ENCODE measurements at places on chromosomes 6 and 20.

DNA sequence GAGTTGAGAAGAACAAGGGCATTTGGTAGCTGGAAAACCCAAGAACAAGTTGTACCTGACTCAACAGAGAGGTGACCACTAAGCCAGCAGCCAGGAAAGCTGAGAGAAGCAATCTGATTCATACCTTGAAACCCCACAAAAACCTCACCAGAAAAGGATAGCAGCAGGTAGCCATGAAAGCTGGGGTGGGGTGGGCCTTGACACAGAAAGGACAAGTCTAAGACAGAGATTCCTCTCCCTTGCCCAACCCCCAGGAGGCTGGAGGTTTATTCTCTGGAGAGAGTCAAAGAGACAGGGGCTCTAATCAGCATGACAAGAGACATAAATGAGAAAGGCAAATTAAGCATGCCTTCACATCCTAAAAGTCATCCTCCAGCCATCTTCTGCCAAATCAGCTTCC lies 151.7 kb upstream of the DST start:
- DNase-seq = no peak

GRCh38 chr20:37994512-37994911 lies 38.7 kb downstream of the TTI1 start:
- no peak for DNase-seq

- DNase-seq = peak; percentile 87
These were observed 144.7 kb upstream of the ZNF217 start for GRCh38 chr20:53738039-53738944.

- DNase-seq = no peak
These were observed 91.2 kb downstream of the CARMIL1 start for GRCh38 chr6:25370178-25371036.

DNA sequence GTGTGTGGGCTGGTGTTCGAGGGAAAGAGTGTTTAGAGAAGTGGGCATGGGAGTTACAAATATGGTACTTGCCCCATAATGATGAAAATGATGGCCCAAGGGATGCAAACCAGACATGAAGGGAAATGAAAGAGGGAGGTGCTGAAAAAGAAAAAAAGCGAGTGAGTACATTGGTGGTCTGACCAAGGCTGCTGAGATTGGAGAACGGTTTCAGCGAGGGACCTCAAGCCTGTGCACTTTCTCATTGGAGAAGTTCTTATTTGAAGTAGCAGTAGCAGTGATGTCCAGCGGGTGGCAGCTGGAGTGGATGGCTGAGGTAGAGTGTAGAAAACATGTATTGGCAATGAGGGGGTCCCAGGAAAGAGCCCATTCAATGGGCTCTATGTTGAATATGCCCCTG lies 54.8 kb downstream of the TNFAIP3 start:
- DNase-seq = no peak

DNA sequence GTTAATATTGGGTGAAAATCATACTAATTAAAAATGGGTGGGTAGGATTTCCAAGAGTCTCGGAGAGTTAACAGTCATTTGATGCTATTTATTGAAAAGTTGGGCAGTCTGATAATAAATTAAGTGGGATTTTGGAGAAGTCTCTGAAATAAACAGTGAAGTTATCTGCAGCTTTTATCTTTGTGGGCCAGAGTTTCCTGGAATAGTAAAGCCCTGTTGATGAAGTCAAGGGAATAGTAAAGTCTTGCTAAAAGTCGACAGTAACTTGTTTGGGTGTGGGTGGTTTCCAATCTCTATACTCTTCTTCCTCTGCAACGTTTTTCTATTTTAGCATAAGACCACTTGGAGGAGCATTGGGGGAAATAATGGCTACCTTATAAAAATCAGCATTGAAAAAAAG lies 493.6 kb downstream of the EPM2A start:
- no peak for DNase-seq

GRCh38 chr6:10603219-10603618 lies 82.1 kb downstream of the GCNT2 start:
- DNase-seq = no peak

DNA sequence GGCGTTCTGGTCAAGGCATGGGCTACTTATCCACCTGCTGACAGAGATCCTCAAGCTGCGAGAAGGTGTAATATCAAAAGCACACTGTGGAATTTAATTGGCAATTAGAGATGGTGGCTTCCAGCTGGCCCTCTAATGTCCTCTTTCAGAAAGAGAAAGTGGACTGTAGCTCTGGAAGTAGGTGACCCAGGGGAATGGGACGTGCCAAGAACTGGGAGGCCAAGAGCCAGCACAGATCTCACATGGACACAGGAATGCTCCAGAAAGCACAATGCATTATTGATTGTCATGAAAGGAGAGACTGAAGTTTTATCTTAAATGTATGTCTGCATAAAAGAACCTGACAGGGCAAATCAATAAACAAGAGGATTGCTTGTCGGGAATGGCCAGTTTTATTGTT lies 198.6 kb upstream of the CDH4 start:
- DNase-seq = no peak

DNA sequence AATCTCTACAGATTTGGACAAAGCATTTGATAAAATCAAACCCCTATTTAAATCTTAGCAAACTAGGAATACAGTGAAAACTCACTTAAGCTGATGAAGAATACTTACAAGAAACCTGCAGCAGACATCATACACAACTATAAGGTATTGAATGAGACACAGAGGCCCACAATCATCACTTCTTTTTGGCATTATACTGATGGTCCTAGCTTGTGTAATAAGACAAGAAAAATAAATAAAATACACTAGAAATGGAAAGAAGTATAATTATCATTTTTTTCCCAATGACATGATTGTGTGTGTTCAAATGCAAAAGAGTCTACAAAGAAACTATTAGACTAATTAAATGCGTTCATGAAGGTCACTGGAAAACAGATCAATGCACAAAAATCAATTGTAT lies 8.8 kb upstream of the OR2B6 start:
- DNase-seq = no peak

- no peak for DNase-seq
These were observed 30.6 kb downstream of the SPINT4 start for GRCh38 chr20:45752746-45753145.

DNA sequence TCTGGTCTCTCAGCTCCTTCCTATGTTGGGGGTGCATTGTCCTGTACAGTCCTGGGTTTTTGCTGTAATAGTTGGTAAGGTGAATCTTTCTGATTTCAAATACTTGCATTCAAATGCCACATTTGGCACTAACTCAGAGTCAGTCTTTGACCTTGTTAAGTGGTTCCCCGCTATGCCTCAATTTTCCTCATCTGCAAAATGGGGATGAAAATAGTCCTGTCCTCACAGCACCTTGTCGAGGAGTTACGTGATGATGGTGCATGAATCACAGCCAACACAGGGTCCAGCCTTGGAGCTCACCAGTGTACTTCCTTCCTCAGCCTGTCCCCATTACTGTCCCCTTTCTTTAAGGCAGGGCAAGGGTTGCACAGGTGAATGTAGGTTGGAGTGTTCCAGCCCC lies 1.1 kb downstream of the WFDC5 start:
- no peak for DNase-seq

DNA sequence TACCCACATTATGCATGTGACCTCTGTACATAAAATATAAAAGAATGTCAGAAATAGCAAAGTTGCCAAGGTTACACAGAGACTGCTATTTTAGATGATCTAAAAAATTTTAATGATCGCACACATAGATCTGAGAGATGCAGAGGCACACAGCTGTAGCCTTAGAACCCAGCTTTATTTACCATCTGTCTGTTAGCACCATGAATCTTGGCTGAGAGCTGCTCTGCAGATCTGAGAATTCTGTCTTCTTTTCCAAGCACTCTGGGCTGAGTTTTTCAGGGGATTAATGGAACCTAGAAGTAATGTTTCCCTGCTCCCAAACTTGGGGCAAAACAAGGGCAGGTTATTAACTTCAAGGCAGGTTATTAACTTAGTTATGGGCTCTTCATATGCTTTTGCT lies 248.7 kb upstream of the JAG1 start:
- no peak for DNase-seq

DNA sequence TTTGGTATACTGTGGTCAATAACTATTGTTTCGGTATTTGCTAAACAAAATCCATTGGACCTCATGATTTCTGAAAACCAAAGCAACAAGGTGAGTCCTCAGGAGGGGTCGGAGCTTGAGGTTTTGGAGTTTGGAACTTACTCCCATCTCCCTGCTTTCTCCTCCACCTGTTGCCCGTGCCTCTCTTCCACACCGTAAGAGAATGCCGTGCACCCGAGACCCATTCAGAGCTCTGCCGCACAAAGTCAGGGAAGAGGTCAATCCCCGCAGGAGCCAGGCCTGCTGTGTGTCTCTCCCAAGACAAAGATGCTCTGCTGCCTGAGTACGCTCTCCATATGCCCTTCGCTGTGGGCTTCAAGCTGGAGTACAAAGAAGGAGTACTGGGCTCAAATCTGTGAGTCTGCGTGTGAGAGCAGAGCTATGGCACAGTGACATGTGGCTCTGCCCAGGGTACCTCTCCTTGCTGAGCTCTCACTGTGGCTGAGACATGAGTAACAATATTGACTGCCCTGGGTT lies 23.9 kb downstream of the PXDC1 start:
- DNase-seq = no peak

- no peak for DNase-seq
These were observed 132.8 kb downstream of the FNDC1 start for GRCh38 chr6:159301810-159302593.

DNA sequence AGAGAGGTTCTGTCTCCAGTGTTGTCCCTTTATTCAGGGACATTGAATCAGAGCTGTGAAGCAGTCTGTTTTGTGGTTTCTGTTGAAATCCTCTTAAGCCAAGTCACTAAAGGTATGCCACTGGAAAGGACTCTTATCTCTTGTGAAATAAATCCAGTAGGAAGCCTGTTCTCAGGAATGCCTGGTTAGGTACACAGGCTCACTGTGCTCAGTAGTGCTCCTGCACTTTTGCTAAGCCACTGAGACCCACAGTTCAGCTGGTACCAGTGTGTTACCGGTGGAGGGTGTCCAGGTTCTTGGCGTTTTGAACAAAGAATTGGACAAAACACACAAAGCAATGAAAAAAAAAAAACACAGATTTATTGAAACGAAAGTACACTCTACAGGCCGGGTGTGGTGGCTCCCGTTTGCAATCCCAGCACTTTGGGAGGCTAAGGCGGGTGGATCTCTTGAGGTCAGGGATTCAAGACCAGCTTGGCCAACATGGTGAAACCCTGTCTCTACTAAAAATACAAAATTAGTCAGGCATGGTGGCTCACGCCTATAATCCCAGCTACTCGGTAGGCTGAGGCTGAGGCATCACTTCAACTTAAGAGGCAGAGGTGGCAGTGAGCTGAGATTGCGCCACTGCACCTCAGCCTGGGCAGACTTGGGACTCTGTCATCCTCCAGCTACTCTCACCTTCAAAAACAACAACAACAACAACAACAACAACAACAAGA lies 186.1 kb downstream of the JARID2 start:
- no peak for DNase-seq

DNA sequence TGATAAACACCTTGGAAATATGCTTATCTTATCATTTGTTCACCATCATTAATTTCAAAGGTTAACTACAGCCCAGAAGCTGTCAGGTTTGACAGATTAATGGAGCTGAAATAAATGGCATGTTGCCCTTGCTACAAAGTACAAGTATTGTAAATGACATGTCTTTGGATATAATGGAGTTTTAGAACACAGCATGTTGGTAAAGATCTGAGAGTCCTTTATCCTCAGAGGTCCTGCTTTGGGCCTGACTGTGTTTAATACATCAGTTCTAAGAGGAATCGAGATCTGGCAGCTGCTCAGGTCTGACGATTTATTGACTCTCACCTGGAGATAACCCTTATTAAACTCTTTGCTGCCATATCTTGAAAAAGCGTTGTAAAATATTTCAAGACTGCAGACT lies 222.7 kb upstream of the OPRM1 start:
- no peak for DNase-seq

DNA sequence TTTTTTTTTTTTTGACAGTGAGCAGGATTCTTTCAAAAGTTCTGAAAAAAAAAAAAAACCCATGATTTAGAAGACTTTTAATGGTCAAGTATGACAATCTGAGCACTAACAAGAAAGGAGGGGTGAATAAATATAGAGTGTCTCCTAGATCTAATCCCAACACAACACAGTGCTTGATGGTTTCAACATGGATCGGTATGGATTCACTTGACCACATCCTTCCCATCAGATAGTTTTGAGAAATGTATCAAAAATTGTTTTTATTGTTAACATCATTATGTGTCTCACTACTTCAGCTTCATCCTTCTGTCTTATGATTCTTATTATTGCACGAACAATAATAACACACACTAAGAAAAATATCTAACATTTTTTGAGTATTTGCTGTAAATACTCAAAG lies 21.0 kb downstream of the KIF13A start:
- DNase-seq = no peak

GRCh38 chr20:4082406-4083097 lies 67.2 kb upstream of the RNF24 start:
- DNase-seq = no peak

- no peak for DNase-seq
These were observed 435 bp downstream of the CENPB start for GRCh38 chr20:3786126-3786484.

- no peak for DNase-seq
These were observed 16.7 kb upstream of the PI3 start for GRCh38 chr20:45157962-45158361.

DNA sequence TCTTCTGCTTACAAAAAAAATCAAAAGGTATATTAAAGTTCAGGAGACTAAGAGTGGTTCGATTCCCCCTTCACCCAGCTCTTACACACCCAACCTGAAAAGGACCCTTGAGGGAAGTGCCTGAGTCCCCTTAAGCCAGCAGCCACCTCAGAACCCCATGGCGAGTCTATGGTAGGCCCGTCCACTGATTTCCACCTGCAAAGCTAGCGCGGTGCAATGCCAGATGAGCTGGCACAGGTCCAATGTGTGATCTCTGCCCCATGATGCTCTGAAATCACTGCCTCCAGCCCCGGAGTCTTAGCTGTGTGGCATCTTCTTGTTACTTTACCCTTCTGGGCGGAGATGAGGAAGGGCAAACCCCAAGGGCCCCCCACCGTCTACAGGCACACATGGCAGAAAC lies 109.3 kb downstream of the SMOC2 start:
- DNase-seq = no peak

GRCh38 chr6:136250686-136251008 lies 536 bp upstream of the MTFR2 start:
- no peak for DNase-seq

- no peak for DNase-seq
These were observed 39.9 kb upstream of the TAB2 start for GRCh38 chr6:149277621-149278020.

GRCh38 chr6:134347885-134348805 lies 30.2 kb upstream of the SGK1 start:
- peak; percentile 28 for DNase-seq

- DNase-seq = no peak
These were observed 147.6 kb downstream of the KIF6 start for GRCh38 chr6:39577446-39578165.

GRCh38 chr6:116450769-116451740 lies 10.1 kb upstream of the CALHM6 start:
- DNase-seq = no peak

- no peak for DNase-seq
These were observed 16.9 kb downstream of the CDH22 start for GRCh38 chr20:46291401-46291800.

Measured in BJ (cell line).